Activated CD4-positive, CD25-positive, alpha-beta regulatory T cell treated with anti-CD3 and anti-CD28 coated beads, Interleukin-2, amount 50 U/mL, for 24 hours (primary cell): ENCODE measurements at places on chromosomes 4 and X.

- ATAC-seq: no peak
These were observed 1697.1 kb downstream of the STIM2 start for GRCh38 chr4:28557755-28558154.

- ATAC-seq: no peak
These were observed 61.6 kb upstream of the MTMR8 start for GRCh38 chrX:64456828-64457227.

- ATAC-seq: no peak
These were observed 14.4 kb downstream of the PKD2 start for GRCh38 chr4:88021824-88022223.

DNA sequence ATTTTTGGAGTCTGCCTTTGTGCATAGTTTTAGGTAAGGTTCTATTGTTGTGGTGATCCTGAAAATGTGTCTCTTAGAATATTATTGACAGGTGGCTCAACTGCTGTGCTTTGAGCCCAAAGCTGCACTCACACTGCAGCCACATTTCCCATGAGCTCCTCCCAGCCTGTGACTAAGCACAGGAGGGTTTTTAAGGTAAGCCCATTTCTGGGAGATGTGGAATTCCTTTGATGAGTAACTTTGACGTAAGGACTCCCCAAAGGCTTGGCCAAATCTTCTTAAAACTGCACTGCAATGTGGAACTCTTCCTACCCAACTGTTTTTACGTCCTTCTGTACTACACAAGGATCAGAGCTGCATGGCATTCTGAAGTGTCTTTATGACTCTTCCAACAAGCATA is 20.0 kb upstream of the TMPRSS11A start:
- no peak for ATAC-seq

DNA sequence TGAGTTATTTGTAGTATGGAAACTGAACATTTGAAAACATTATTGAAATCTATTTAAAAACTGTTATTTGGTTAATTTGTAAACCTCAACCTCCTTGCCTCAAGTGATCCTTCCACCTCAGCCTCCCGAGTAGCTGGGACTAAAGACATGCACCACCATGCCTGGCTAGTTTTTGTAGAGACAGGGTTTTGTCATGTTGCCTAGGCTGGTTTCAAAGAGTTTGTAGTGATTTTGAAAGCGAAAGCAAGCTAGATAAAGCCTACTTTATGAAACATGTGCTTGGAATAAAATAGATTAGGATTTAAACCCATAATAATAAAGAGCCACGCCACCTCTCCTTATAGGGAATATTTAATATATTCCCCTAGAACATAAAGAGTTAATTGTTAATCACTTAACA is 23.5 kb downstream of the ARSJ start:
- ATAC-seq: no peak

DNA sequence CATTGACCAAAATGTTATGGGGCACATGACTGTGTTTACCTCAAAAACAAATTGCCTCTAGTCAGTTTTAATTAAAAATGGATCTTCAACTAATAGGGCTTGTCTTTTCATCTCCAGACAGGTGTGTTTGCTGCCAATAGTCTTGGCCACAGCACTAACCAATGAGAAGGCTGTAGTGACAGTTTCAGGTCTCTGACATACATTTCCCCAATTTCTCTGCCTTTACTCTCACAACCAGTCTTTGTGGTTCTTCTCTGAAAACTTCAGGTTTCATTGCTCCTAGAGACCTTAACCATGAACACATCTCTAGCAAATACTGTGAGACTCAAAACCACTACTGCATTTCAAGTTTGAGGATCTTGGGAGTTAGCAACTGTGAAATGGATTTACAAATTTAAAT is 3.5 kb upstream of the EDNRA start:
- no peak for ATAC-seq

DNA sequence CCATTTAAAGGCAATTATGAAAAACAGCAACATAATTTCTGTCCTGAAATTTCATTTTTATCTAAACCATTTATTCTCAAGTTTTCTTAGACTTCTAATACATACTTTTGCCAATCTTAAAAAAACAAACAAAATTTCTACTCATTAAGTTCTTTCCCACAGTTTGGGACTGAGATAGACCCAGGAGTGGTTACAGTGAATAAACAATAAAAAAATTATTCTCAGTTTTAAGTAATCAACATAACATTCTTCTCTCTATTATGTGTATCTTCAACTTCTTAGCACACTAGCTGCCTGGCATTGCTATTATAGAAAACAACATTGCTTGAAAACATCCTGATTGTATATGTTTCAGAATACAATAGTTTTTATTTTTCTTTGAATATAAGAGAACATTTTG is 532.8 kb downstream of the IL15 start:
- no peak for ATAC-seq

DNA sequence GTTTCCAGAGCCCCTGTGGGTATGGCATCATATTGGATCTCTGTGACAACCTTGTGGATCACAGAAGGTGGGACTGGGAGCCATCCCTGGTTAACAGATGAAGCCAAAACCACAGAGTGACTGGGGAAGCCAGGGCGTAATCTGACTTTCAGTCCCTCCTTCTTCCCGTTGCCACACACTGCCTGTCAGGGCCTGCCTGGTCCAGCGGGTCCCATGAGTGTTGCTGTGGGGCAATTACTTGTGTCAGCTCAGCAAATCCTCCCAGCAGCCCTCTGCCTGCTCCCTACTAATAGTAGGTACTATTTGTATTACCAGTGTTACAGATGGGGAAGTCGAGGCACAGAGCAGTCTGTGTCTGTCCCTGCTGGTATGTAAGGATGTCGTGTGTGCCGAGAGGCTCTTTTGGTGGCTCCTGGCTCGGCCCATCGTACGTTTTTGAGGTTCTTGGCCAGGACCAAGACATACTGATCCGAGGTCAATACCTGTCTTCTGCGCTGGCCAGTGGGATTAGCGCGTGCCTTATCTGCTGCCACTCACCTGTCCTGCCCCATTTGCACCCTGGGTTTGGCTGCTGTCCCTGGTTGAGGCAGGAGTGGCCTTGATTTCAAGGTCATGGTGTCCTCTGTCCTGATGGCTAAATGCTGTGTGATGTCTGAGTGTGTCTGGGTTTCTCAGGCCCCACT is 5.7 kb downstream of the NSG1 start:
- no peak for ATAC-seq
